ENCODE measurements at places on chromosomes 5 and 9.

DNA sequence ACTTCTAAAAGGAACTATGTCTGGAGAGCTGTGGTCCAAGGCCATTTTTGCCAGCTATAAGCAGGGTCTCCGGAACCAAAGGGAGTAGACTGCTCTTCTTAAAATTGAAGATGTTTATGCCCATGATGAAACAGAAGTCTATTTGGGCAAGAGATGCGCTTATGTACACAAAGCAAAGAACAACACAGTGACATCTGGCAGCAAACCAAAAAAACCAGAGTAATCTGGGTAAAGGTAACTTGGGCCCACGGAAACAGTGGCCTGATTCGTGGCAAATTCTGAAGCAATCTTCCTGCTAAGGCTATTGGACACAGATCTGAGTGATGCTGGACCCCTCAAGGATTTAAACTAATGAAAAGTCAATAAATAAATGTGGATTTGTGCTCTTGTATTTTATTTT is 29.7 kb upstream of the GLDC start:
- no peak for DNase-seq

DNA sequence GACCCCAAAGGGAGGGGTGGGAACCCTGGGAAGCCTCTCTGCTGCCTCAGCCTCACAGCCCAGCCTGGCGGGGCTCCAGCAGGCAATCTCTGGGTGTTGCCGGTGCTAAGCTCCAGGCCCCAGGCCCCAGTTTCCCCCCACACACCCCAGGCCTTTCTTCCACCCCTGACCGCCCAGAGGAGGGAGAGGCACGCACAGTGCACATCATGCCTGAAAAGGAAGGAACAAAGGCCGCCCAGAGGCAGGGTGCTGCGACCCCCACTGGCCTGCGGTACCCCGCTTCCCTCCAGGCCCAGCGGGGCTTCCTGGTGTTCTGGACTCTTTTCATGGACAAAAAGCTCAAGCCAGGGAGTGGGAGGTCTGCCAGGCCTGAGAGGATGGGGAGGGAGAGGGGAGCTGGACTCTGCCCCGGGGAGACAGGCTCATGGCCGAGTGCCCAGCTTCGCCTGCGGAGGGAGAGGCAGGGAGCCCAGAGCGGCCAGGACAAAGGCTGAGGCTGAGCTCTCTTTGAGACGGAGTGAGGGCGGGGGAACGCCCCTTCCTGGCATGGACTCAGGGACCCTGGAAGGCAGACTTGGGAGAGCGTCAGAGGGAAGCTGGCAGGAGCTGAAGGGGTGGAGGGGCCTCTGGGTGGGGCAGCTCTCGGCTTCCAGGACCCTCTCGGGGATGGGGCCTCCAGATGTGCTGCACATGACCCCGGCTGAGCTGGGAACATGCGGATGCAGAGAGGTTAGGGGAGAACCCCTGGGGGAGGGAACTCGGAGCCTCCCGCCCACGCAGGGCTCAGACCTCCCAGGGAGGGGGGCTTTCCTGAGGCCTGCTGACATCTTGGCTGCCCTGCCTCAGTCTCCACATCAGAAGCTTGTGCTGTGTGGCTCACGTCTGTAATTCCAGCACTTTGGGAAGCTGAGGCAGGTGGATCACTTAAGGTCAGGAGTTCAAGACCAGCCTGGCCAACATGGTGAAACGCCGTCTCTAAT is 1.8 kb upstream of the ENTPD2 start:
- peak; percentile 66 for DNase-seq

DNA sequence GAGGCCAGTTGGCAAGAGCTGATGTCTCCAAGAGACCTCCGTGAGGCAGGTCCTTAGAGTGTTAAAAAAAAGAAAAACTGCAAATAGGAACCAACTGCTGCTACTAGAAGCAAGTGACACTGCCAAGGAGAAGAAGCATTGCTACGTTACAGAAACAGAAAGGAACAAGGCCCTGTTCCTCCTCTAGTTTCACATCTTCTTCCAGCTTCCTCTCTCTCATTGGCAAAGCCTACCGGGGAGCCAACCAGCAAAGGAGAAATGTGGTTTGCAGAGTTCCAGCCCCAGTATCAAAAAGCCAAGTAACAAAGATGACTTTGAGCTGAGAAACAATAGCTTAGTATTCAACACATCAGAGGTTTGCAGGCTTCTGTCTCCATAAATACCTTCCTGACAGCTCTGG is 145.9 kb downstream of the PRELID2 start:
- DNase-seq, result no peak

GRCh38 chr9:134772331-134772730 is 108.3 kb upstream of the FCN2 start:
- DNase-seq, result no peak

Data from fibroblast of gingiva (primary cell).